ENCODE measurements at places on chromosomes 11 and 22.

DNA sequence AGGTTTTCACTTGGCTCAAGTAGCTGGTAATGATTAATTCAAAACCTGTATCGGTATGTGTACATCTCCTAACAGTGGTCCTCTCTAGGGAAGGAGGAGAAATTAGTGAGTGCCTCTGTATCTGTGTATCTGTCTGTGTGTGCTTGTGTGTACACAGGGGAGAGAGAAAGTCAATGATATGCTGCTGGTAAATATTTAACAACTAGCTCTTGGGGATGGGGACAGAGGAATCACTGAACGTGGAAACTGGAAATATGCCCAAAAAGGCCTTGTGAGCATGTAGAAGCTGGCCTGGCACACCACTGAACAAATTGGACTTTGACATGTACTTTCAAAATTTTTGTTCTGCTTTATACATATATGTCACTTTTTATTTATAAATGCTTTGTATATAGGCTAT, 214.0 kb upstream of the SYN3 start:
- no peak for DNase-seq

- DNase-seq: no peak
Measured at GRCh38 chr22:26713823-26714449, 56.5 kb downstream of the MIAT start.

DNA sequence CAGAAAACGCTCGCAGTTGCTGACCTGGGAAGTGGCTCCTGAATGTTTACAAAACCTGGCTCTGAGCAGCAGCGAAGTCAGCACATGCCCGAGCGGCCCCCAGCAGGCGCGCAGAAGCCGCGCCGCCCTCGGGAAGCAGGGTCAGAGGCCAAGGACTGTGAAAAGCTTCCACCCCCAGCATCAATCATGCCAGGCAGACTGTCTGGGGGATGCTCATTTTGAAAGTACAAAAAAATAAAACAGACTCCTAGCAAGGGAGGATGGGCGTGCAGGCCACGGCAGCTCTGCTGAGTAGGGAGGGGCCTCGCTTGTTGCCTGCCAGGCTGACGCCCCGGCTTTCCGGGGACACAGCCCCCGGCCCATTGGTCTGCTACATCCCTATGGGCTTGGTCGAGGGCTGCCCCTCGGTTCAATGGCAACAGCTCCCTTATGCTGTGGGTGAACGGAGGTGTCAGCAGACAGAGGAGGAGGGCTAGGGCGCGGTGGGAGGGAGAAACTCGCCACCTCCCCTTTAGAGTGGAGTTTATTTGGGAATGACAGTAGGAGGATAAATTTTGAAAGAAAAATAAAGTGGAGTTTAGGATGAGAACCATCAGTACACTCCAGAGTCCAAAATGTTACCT, 37.7 kb upstream of the GNB1L start:
- DNase-seq: no peak

DNA sequence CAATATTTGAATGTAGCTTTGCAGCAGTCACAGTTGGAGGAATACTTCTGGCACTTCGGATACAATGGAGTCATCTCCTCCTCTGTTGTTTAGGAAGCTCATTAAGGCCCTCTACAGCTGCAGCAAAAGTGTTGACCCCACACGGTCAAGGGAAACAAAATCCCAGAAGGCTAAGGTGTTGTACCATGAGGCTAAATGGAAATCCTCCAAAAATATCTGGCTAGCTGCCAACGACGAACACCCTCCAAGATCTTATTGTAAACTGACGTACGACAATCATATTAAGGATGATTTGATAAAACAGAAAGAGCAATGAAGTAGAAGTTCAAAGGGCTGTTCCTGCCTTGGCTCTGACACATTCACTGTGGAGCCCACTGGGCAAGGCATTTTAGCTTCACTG, 4.0 kb downstream of the POGLUT3 start:
- DNase-seq: no peak

DNA sequence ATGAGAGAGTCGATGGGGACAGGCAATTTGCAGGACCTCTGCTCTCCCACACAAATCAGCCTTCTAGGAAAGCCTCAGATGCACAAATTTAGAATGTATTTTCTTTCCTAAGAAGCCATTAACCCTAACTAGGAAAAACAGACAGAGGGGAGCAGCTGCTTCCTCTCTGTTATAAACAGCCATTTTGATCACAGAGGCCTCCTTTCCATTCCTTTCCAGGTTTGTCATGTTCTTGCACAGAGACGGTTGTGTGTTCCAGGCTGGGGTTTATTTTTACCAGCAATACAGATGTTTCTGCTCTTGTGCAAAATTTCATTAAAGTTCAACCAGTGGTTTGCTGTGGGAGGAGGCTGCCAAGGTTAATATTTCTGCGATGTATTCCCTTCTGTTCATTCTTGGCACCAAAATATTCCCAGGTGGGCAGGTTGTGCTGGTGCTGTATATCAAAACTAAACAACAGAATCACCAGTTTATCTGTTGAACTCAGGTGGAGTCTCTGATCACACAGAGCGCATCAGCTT, 90.2 kb downstream of the NAV2 start:
- no peak for DNase-seq

GRCh38 chr11:72216638-72217037, at the start of gene FOLR2:
Gene FOLR2, plus strand, starts transcription at chr11:72216794. Its CDS starts 1,791 bp downstream, at chr11:72218585.
- DNase-seq: no peak

GRCh38 chr11:107413352-107413751, 44.3 kb downstream of the CWF19L2 start:
- DNase-seq: no peak

DNA sequence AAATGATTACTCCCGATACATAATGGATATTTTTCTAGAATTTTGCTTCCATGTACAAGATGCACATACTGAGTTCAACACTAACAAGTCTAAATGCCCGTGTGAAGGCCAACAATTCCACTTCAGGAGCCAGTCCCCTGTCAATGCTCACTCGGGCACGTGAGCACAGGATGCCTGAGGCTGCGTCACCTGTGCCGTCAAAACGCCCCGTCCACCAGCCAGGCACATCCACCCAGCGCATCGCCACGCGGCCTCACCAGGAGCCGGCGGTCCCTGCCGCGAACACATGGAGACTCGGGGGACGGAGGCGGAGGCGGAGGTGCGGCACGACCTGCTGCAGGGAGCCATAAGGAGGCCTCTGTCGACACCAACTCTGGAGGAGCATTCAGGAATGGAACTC, 9.8 kb downstream of the TOLLIP start:
- no peak for DNase-seq

DNA sequence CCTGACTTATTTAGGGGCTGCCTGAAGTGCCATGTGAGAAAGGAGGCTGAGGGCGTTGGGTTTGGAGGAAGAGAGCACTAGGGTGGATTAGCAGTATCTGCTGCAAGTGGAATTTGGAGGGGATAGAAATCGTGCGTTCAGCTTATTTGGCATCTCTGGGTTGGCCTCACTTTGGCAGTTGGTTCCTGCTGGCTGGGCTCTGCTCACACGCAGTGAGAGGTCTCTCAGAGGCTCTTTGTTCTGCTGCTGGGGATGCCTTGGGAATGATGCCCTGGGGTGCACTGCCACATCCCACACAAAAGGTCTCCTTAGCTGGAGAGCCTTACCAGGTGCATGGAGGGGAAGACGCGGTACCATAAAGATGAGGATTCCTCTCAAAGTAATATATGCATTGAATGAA, 17.7 kb upstream of the MICAL2 start:
- DNase-seq: no peak

DNA sequence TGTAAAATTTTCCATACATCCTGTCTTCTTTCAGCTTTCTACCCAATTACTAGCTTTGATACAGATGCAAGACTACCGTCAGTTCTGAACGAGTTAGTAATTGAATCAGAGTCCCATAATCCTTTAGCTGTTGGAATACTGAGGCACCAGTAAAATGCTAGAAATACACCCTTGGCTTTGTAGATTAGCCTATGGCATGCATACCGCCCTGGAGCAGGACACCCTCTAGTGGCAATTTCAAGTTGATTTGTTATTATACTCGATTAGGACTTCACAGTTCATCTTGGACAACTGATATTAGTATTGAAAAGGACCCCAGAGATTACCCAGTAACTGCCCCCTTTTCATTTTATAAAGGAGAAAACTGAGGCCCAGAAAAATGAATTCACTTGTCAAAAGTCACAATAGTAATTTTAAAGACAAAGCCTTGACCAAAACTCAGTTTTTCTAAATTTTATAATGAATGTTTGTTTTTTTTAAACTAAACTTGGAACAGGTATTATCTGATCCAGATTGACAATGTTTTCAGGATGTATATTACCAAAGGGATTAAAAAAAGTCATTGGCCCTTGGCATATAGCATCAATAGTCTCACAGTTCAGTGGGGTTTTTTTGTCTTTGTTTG, 72.6 kb downstream of the HIPK3 start:
- DNase-seq: peak; percentile 27

- DNase-seq: no peak
Measured at GRCh38 chr22:32043391-32043790, 330 bp downstream of the SLC5A1 start.

DNA sequence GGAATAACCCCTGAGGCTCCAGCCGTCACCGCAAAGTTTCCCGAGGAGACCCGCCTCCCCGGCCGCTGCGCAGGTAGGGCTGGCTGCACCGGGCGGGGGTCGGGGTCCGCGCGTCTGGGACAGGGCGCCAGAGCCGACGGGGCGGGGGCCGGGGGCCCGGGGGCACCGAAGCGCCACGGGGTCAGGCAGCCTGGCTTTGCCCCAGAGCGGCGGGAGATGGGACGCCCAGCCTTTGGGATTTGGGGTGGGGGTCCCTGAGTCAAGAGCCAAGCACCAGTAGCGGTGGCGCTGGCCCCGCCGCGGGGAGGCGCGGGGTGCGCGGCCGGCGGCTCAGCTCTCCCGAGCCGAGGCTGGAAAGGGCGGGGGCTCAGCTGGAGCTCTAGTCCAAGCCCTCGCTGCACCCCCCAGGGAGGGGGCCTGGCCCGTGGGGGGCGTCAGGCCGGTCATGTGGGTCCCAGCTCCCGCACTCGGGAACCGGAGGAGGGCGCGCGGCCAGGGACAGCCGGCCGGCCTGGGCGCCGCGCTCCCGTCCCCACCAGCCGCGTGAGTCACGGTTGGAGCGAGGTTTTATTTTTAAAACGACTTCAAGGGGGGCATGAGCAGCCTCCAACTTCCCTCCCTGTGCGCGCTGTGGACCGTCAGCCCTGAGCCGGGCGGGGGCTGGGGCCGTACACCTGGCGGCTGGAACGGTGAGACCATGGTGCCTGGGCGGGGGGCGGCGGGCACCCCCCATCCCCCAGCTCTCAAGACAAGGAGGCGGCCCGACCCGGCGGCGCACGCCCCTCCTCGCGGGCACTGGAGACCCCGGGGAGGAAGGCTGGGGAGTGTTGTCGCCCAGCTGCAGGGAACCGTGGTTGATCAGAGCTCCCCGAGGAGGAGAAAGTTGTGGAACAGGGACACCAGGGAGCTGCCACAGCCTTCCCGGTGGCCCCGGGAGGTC, 626 bp downstream of the FLRT1 start:
- DNase-seq: no peak

GRCh38 chr22:44458044-44459020, 39.7 kb downstream of the RTL6 start:
- DNase-seq: no peak

DNA sequence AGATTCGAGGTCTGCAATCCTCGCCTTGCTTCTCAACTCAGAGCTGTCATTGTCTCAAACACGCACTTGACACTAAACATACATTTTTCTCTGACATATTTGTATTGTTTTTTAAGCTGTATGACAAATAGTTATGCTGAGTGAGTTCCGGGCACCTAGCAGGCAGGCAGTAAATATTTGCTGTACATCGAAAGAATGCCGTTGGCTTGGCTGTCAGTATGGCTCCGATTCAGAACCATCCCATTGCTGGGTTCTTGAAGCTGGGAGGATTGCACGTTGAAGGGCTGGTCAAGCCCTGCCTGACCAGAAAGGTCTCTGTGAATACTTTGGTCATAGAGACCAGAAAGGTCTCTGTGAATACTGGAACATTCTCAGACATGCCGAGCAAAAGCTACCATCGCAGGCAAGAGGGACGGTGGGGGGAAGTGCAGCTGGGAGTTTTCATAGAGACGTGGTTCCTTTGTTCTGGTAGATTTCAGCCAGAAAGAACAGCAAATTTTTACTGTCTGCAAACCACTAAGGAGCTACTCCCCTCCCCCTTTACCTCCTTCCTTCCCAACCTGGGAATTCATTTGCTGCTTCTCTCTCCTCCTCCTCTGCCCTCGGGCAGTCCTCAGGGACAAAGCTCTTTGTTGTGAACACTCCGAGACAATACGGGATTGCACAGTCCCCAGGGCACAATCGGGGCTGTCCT, 202.2 kb upstream of the SORL1-AS1 start:
- DNase-seq: no peak

DNA sequence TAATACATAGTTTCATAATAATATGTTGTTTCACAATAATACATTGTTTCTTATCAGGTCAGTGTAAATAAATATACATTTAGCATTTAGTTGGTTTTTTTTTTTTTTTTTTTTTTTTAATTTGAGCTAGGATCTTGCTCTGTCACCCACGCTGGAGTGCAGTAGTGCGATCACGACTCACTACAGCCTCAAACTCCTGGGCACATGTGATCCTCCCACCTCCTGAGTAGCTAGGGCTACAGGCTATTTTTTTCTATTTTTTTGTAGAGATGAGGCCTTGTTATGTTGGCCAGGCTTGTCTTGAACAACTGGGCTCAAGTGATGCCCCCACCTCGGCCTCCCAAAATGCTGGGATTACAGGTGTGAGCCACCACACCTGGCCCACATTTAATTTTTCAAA, 43.5 kb downstream of the MIAT start:
- no peak for DNase-seq
